Tongue (tissue), 3 donors: ENCODE measurements at places on chromosomes 12 and 14. TPM values are rescaled to one million over a fixed set of nuclear protein-coding genes. Genes with fewer than 3 reads are reported as not detected.

The EFS gene
- 28.2 TPM for total RNA-seq

The MUCL1 gene
- not detected for total RNA-seq

The PKP2 gene
- total RNA-seq: 8.8 TPM

The PRH1 gene
- 85.8 TPM for total RNA-seq

The RNU4-1 gene
- total RNA-seq: under 0.01 TPM

The THAP2 gene
- total RNA-seq: 12.8 TPM

The OR10AD1 gene
- not detected for total RNA-seq

The TSPAN9 gene
- total RNA-seq: 162 TPM

The USP44 gene
- total RNA-seq: 0.31 TPM

The AQP6 gene
- 0.10 TPM for total RNA-seq

The SERPINA12 gene
- not detected for total RNA-seq

The NANOG gene
- total RNA-seq: not detected

The SDSL gene
- total RNA-seq: 0.31 TPM
